ENCODE measurements at places on chromosomes 7 and 10. TPM values are rescaled to one million over a fixed set of nuclear protein-coding genes. Genes with fewer than 3 reads are reported as not detected.

Gene FAM20C
- total RNA-seq: 15.7 TPM

Gene CCL26
- total RNA-seq: not detected

Gene ANKRD7
- not detected for total RNA-seq

DNA sequence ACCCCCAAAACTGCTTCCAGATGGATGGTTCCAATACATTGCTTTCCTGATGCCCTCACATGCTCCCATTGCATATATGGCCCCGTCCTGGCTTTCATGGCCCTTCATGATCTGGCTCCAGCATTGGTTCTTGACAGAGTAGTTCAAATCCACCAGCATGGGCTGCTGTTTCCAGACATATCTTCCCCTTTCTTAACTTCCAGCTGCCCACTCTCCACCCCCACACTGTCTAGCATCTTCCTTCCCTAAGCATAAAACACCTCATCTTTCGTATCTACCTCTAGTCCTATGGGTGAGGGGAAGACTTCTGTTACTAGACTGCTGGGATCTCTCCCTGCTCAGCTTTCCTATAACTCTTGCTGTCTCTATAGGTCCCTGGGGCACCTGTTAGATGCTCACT lies 13.2 kb upstream of the GOLGA7B start:
- peaks cover 12% of the 10 kb centered on the region for H3K4me1 ChIP-seq
- peaks cover 8% of the 10 kb centered on the region for H3K27me3 ChIP-seq
- H3K27ac ChIP-seq: no peak overlapping the region
- no peaks in the 10 kb centered on the region for H3K36me3 ChIP-seq
- no peak overlapping the region for H3K4me3 ChIP-seq
- DNase-seq: no peak

- H3K27me3 ChIP-seq: no peaks in the 10 kb centered on the region
- H3K36me3 ChIP-seq: no peaks in the 10 kb centered on the region
- no peak overlapping the region for H3K27ac ChIP-seq
- DNase-seq: no peak
- no peak overlapping the region for H3K4me3 ChIP-seq
- no peaks in the 10 kb centered on the region for H3K4me1 ChIP-seq
Observed at GRCh38 chr10:37710831-37711616, 146.4 kb downstream of the ZNF248 start.

DNA sequence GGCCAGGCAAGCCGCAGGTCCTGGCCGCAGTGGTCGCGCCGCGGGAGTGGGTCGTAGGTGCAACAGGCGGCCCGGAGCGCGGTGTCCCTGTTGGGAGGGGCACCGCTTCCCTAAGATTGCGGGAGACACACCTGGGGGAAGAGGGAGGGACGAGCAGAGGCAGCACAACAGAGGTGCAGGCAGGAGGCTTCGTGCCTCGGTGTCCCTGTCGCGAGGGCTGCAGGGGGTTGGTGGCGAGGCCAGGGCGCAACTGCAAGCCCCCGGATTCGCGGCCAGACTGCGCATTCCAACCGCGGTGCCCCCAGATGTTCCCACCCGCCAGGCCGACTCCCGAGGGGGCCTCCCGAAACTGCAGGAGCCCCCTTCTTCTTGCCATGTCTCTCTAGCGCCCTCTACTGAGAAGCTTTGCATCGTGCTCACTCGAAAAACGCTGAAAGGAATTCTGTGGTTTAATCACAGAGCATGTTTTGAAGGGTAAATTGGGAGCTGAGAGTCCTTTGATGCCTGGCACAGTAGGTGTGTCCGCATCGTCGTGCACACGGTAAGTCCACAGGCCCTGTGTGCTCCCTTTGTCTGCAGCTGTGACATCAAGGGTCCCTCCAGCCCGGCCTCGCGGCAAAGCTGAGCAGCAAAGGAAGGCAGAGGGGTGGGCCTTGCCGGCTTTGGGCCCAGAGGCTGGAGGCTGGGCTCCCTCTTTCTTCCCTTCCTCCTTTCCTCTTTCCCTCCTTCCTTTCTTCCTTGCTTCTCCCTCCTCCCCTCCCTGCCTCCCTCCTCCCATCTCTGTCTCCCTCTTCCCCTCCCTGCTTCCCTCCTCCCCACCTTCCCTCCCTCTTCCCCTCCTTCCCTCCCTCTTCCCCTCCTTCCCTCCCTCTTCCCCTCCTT lies 6.2 kb upstream of the MBL2 start:
- H3K4me1 ChIP-seq: no peaks in the 10 kb centered on the region
- H3K27me3 ChIP-seq: peaks cover 3% of the 10 kb centered on the region
- DNase-seq: peak; percentile 17
- no peaks in the 10 kb centered on the region for H3K36me3 ChIP-seq
- H3K4me3 ChIP-seq: no peak overlapping the region

DNA sequence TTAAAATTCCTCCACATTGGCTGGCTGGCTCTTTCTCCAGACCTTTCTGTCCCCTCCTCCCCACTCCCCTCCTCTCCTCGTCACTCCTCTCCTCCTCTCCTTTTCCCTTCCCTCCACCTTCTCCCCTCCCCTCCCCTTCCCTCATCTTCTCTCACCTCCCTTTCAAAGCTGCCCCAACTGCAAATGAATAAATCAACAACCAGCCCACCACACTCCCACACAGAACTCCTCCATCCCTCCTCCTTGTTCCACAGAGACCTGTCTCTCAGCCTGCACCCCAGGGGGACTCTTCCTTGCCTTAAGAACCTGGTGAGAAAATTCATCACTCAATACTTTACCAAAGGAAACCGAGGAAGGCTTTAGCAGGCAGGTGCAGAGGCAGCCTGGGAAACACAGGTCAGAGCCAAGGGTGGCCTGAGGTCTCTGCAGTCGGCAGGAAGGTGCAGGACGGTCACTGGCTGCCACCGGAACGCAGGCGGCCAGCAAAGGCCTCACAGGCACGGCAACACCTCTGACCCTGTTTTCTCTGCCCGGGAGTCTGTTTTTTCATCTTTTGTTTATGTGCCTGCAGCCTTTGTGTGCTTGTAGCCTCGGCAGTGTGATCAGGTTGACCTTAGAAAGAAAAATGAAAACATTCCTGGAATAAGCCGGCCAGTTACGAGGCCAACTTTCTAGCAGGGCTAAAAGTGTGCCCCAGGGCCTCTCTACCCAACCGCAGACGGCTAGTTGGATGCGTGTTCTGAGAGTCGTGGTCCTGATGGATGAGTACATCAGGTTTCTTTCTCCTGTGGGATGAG lies 207.6 kb upstream of the KLF6 start:
- no peaks in the 10 kb centered on the region for H3K27me3 ChIP-seq
- DNase-seq: no peak
- H3K27ac ChIP-seq: no peak overlapping the region
- H3K4me1 ChIP-seq: no peaks in the 10 kb centered on the region

DNA sequence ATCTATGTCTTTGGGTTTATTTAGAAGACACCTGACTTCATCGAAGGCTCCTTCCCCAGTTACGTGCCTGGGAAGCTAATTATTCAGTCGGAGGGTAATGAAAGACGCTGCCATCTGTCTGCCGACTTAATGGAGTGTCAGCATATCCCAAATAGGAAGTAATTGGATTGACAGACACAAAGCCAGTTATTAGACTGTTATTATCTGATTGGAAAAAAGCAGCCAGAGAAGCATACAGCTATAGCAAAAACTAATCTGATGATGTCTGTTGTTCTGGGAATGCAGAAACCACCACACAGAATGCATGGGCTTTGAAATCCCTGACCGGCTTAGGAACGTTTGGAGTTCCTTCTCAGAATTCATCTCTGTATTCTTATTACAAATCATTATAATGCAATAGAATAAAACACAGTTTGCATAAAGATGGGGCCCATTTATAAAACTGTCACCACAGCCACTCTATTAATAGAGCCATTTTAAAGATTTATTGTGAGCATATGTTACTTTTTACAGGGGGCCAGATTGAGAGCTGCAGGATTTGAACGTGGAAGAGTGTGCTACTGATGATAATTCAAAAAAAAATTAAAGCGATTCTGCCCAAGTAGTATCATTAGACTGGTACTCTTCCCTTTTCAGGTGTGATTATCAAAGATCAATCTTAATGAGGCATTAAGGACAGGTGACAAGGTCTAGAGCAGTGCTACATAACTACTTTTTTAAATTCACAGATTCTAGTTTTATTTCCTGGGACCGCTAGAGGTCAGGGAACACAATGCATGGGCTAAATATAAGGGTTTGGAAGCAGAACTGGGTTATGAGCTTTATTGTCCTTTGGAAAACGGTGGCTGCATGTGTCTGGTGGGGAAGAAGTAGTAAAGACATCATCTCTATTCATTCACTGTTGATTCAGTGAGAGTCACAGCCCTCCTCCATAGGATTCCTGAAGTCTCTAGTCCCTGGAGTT lies 330.1 kb upstream of the LRGUK start:
- no peaks in the 10 kb centered on the region for H3K27me3 ChIP-seq
- H3K36me3 ChIP-seq: no peaks in the 10 kb centered on the region
- no peak for DNase-seq
- no peak overlapping the region for H3K4me3 ChIP-seq

DNA sequence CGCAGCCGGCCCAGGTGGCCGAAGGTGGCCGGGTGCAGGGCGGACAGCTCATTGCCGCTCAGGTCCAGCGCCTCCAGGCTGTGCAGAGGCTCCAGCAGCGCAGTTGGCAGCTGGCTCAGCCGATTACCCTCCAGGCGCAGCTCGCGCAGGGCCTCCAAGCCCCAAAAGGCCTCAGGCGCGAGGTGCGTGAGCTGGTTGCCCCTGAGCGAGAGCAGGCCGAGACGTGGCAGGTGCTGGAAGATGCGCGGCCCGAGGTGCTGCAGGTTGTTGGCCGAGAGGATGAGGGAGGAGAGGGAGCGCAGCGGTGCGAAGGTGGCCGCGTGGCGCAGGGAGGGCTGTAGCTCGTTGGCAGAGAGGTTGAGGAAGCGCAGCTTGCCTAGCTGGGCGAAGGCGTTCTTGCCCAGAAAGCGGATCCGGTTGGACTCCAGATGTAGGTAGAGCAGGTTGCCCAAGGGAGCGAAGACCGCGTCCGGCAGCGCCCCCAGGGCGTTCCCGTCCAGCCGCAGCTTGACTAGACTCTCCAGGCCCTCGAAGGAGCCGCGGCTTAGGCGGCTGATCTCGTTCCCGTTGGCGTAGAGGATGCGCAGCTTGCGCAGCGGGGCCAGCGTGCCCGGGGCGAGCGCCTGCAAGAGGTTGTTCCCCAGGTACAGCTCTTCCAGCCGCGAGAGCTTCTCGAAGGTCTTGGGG lies 923 bp downstream of the TRIL start:
- peak; percentile 50 for DNase-seq
- peak overlapping the region; percentile 54 for H3K4me3 ChIP-seq
- no peaks in the 10 kb centered on the region for H3K4me1 ChIP-seq
- H3K27ac ChIP-seq: no peak overlapping the region
- peaks cover 46% of the 10 kb centered on the region for H3K27me3 ChIP-seq

DNA sequence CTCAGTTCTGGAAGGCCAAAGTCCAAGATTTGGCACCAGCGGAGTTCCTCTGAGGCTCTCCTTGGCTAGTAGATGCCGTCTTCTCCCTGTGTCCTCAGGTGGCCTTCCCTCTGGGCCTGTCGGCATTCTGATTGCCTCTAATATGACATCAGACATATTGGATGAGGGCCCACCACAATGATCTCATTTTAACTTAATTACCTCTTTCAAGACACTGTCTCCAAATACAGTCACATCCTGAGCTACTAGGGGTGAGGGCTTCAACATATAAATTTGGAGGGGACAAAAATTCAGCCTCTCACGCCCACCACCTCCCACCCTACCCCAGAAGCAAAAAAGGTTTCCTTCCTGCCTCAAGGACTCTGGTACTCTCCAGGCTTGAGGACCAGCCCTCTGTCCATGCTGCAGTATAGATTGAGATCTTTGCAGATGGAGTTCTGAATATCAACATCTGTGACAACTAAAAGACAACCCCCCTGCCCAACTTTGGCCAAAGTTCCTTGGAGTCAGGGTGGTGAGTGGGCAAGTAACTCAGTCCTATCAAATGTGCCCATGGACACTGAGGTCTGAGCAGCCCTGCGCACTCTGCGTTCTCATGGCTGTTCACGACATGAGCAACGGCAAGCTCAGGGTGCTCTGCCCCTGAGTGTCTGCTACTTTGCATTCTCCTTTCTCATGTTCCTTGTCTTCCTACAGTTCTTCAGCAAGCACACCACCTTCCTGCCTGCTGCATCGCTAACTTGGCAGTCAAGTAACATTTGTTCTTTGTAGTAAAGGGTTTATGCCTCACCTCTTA lies 11.5 kb downstream of the TMEM176B start:
- no peaks in the 10 kb centered on the region for H3K36me3 ChIP-seq
- DNase-seq: no peak
- no peak overlapping the region for H3K4me3 ChIP-seq
- peak overlapping the region; percentile 73 for H3K27ac ChIP-seq
- peaks cover 52% of the 10 kb centered on the region for H3K4me1 ChIP-seq

GRCh38 chr10:120782336-120782735 lies 68.8 kb upstream of the WDR11 start:
- H3K36me3 ChIP-seq: no peaks in the 10 kb centered on the region
- DNase-seq: no peak
- H3K4me1 ChIP-seq: no peaks in the 10 kb centered on the region
- H3K27me3 ChIP-seq: no peaks in the 10 kb centered on the region
- H3K27ac ChIP-seq: no peak overlapping the region
- H3K4me3 ChIP-seq: no peak overlapping the region

DNA sequence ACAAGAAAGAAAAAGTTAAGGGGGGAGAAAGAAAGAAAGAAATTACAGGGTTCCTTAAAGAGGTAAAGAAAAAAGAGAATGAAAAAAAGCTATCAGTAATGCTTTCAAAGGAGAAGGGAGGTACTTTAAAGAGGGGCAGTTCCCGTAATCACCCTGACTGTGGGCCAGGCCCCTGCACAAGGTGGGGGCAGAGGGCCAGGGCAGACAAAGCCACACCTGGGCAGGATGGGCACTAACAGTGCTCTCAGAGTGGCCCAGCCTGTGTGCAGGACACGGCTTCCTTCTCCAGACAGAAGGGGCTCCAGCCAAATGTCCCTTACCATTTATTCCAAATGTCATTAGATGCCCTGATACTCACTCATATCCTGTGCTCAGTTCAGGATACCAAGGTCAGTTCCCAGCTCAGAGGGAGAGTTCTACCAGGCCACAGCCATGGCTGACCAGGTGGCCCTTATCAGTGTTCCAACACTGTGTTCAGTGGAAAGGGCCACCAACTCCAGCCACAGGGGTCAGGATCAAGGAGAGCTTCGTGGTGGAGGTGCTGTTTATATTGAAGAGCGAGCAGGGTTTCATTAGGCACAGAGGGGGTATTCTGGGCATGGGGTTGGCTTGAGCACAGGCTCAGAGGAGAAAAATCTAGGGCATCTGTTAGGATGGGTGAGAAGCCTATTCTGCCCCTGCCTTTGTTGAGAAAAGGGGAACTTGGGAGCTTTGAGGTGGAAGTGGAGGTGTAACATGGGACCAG lies 29.9 kb downstream of the DPCD start:
- H3K4me1 ChIP-seq: no peaks in the 10 kb centered on the region
- no peaks in the 10 kb centered on the region for H3K27me3 ChIP-seq
- H3K27ac ChIP-seq: peak overlapping the region; percentile 43
- H3K36me3 ChIP-seq: peaks cover 2% of the 10 kb centered on the region

GRCh38 chr10:66835400-66835799 lies 90.4 kb upstream of the LRRTM3 start:
- H3K4me1 ChIP-seq: peaks cover 32% of the 10 kb centered on the region
- no peaks in the 10 kb centered on the region for H3K27me3 ChIP-seq
- no peak overlapping the region for H3K27ac ChIP-seq

GRCh38 chr10:25036381-25036780 lies 20.0 kb downstream of the THNSL1 start:
- H3K27ac ChIP-seq: no peak overlapping the region
- no peaks in the 10 kb centered on the region for H3K36me3 ChIP-seq
- no peaks in the 10 kb centered on the region for H3K4me1 ChIP-seq

GRCh38 chr10:30806850-30807249 lies 177.3 kb upstream of the LYZL2 start:
- DNase-seq: no peak
- no peaks in the 10 kb centered on the region for H3K36me3 ChIP-seq
- no peaks in the 10 kb centered on the region for H3K27me3 ChIP-seq
- no peaks in the 10 kb centered on the region for H3K4me1 ChIP-seq

Measured in cardiac muscle cell (in vitro differentiated cells and primary cell).